ENCODE measurements at places on chromosomes 7 and 10. TPM values are rescaled to one million over a fixed set of nuclear protein-coding genes. Genes with fewer than 3 reads are reported as not detected.

GRCh38 chr7:24889611-24890010, 90.4 kb downstream of the OSBPL3 start:
- no peak for DNase-seq

SLC16A9 gene
- total RNA-seq = 1.8 TPM

MUC3A gene
- 2.7 TPM for total RNA-seq

SAP25 gene
- 6.4 TPM for total RNA-seq

CSGALNACT2 gene
- 40.8 TPM for total RNA-seq

GRCh38 chr7:148348466-148348865, 242.1 kb upstream of the C7orf33 start:
- no peak for DNase-seq

TLL2 gene
- not detected for total RNA-seq

DNA sequence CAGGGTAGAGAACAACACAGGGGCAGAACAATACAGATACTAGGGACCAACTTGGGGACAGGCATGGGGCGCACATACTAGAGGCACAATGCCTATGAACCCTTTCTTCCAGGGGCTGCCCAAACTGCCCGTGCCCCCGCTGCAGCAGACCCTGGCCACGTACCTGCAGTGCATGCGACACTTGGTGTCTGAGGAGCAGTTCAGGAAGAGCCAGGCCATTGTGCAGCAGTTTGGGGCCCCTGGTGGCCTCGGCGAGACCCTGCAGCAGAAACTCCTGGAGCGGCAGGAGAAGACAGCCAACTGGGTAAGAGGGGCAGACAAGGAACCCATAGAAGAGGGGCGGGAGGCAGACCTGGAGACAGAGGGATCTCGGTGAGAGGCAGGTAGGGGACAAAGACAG, 5.8 kb downstream of the CHAT start:
- DNase-seq = peak; percentile 25

DNA sequence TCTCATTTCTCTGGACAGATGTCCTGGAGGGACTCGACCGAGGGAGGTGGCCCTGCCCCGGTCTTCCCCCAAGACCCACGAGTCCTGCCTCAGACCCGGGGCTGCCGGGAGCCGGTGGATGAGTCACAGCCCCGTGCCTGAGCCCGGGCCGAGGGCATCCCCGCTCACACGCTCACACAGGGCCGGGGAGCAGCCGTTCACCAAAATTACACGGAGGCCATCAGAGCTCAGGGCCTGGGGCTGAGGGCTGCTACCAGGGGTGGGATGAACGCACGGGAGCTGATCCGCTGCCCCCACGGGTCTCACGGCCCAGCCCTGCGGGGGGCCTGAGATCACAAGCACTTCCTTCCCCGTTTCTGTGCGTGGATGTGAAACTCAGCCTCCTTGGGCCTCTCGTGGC, 17.5 kb downstream of the FAM20C start:
- no peak for DNase-seq

- DNase-seq = no peak
Observed at GRCh38 chr10:112082120-112082519, 101.4 kb downstream of the GPAM start.

- no peak for DNase-seq
Observed at GRCh38 chr7:98833022-98833421, 36.8 kb downstream of the TMEM130 start.

- no peak for DNase-seq
Observed at GRCh38 chr10:129191797-129192196, 275.2 kb upstream of the MGMT start.

ITPRID1 gene
- not detected for total RNA-seq

GRCh38 chr7:3000566-3000965, 43.1 kb downstream of the CARD11 start:
- DNase-seq = peak; percentile 34

DNA sequence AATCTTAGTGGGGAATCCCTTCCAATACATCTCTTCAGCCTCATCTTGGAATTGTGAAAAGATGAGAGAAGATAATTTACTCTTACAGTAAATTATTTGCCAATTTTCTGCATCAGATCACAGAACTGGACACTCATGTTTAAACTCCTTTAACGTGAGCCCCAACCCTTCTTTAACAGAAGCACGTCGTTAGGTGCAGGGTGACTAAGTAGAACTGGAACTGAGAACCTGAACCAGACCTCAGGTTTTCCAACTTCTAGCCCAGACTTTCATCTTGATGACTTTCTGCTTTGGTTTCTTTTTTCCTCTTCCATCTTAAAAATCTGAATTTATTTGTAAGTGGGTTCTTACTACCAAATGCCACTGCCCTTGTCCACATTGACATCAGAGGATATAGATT, 57.2 kb upstream of the LYZL2 start:
- DNase-seq = no peak

- DNase-seq = no peak
Observed at GRCh38 chr10:12228851-12229250, 32.9 kb downstream of the CDC123 start.

LIPK gene
- total RNA-seq = not detected

SORBS1 gene
- 50.7 TPM for total RNA-seq

- no peak for DNase-seq
Observed at GRCh38 chr7:70325509-70326101, 727.3 kb downstream of the AUTS2 start.

SCART1 gene
- total RNA-seq = 2.6 TPM

IFIT2 gene
- 47.2 TPM for total RNA-seq

LRMDA gene
- total RNA-seq = 20.0 TPM
